Kidney capillary endothelial cell (primary cell): ENCODE measurements at places on chromosomes 4 and X.

DNA sequence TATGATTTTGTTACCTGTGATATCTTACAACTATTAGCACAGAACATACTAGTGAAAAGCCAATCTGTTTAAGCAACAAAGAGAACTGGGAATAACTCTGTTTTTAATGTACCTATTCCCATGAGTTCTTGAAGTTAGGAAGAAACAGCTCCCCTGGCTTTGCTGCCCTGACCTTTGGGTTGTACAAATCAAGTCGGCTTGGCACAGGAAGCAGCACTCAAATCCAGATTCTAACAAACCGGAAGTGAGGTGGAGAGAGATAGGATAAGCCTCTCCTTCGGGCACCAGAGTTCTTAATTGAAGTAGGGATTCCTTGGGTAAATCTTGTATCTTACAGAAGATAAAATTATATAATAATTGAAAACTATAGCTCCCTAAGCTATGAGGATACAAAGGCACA lies 144.8 kb upstream of the CPEB2 start:
- no peak for DNase-seq

DNA sequence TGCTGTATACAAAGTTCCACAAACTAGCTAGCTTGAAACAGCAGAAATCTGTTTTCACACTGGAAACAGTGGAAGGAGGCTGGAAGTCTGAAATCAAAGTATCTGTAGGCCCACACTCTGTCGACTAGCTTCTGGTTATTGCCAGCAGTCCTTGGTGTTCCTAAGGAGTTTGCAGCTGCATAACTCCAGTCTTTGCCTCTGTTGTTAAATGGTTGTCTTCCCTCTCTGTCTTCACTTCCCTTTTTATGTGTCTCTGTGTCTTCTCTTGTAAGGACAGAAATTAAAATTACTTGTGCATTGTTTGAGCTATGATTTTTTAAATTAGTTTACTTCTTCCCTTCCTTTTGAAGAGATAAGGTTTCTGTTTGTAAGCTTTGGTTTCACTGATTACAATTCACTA lies 8.2 kb downstream of the MTHFD2L start:
- DNase-seq, result no peak

GRCh38 chrX:1323315-1323714 lies 13.3 kb upstream of the IL3RA start:
- peak; percentile 57 for DNase-seq

DNA sequence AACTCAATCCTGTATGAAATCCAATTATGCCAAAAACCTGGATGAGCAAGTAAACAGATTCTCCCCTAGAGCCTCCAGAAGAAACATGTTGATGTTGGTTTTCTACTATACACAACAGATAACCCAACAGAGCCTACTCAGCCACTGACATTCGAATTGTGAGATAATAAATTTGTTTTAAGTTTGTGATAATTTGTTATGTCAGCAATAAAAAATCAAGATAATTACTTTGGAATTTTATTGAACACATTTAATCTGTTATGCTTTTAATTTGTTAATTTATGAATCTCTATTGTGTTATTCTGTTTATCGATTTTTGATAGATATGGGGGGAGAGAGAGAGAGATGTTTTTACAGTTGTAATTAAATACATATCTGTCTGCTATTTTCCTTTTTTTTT lies 1016.1 kb upstream of the PCDH7 start:
- no peak for DNase-seq

DNA sequence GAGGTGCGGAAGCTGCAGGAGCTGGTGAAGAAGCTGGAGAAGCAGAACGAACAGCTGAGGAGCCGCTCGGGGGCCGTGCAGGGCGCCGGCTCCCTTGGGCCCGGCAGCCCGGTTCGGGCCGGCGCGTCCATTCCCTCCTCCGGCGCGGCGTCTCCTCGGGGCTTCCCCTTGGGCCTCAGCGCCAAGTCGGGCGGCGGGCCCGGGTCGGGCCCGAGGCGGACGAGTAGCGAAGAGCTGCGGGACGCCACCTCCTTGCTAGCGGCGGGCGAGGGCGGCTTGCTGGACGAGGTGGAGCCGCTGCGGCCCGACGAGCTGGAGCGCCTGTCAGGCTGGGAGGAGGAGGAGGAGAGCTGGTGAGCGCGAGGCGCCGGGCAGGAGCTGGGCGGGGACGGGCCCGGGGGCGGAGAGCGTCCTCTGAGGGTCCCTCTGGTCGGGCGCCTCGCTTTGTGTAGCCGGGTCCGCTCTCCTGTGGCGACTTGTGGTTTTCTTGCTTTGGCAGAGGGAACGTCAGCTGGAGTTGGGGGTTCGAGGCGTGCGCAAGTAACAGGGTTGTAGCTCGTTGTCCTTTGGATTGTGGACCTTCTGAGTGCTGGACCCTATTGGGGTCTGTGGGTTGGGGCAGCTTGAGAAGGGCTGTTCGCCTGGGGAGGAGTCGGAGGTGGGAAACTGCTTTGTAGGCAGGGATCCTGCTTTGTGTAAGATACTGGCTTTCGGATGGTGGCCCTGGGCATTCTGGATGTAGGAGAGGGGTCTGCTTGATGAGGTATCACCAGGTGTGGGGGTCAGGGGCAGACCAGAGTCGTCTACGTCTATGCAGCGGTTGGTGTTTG lies 662 bp downstream of the SLAIN2 start:
- DNase-seq, result peak; percentile 26

GRCh38 chrX:17814059-17814458 lies 47.0 kb downstream of the RAI2 start:
- DNase-seq, result no peak

DNA sequence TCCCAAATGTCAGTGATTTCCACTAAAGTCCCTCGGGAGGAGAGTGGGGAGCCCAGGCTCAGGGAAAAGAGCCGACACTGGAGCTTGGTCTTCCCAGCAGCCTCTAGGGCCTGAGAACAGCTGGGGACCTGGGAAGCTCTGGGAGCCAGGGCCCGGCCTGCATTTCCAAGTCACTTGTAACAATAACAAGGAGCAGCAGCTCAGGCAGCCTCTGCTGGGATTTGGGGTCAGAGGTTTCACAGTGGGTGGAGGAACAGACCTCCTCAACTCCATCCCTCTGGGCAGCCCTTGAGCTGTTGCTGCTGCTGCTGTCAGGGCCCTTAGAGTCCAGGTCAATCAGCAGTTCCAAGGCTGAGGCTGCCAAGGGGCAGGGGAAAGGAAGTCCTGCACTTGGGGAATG lies 11.1 kb downstream of the STARD8 start:
- DNase-seq, result no peak

- DNase-seq, result no peak
Observed at GRCh38 chr4:114017120-114017917, 37.9 kb upstream of the ARSJ start.

GRCh38 chr4:150078579-150079080 lies 385 bp downstream of the DCLK2 start:
- peak; percentile 18 for DNase-seq

- no peak for DNase-seq
Observed at GRCh38 chr4:188107931-188108843, 1.2 kb downstream of the TRIML2 start.

DNA sequence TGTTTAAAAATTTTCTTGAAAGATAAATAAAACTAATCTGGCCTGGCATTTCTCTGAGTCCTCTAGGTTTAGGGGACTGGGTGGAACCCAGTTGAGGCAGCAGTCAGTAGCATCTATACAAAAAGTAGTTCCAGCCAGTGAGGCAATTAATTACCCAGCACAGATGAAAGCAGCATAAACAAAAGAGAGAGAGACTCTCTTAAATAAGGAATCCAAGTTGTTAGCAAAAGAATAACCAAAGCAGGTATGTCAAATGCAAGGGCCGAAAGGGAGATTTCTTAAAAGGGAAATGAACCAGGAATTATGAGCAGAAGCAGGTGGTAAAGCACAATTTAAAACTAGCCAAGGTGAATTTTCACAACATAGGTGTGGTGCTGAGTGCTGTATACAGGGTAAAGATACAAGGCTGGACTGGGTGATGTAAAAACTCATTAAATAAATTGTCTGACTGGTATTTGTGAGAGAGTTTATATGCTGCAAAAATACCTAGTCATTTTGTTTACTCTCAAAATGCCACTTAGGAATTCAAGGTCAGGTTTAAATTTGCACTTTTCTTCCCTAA lies 94.6 kb upstream of the GALNT7 start:
- no peak for DNase-seq

DNA sequence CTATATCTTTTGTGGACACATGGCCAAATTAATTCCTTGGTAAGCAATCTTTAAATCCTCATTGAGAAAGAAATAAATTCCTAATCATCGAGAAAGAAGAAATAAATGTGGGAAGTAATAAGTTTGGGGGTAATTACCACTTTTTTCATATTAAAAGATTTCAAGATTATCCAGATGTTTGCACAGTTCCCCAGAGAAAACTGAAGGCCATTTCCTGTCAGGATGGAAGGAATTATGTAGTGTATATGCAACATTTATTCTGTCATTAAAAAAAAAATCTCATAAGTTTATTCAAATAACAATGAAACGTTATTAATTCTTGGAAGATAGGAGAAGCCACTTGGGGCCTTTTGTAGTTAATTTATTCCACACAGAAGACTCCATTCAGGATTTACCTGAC lies 385.6 kb upstream of the NR3C2 start:
- no peak for DNase-seq

- no peak for DNase-seq
Observed at GRCh38 chrX:138945219-138945618, 233.7 kb upstream of the FGF13 start.

DNA sequence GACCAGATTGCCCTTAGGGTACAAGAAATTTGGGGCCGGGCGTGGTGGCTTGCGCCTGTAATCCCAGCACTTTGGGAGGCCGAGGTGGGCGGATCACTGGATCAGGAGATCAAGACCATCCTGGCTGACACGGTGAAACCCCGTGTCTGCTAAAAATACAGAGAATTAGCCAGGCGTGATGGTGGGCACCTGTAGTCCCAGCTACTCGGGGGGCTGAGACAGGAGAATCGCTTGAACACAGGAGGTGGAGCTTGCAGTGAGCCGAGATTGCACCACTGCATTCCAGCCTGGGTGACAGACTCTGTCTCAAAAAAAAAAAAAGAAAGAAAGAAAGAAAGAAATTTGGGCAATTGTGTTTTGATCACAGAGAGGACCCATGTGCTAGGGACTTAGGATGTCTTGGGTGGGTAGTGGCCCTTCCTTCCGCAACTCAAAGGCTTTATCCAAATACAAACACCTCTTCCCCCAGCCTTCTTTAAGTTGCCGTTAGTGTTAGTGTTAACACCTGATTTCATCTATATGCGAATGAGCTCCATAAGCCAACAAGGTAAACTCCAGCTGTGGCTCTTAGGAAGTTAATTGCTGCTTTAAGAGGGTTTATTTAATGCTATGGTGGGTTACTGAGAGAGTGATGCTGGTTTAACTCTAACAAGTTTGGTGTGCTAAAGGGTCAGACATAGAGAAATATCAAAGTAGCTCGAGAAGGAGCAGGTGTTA lies 8.6 kb upstream of the CCDC110 start:
- no peak for DNase-seq

- DNase-seq, result no peak
Observed at GRCh38 chr4:24915121-24915922, 2.5 kb upstream of the CCDC149 start.

DNA sequence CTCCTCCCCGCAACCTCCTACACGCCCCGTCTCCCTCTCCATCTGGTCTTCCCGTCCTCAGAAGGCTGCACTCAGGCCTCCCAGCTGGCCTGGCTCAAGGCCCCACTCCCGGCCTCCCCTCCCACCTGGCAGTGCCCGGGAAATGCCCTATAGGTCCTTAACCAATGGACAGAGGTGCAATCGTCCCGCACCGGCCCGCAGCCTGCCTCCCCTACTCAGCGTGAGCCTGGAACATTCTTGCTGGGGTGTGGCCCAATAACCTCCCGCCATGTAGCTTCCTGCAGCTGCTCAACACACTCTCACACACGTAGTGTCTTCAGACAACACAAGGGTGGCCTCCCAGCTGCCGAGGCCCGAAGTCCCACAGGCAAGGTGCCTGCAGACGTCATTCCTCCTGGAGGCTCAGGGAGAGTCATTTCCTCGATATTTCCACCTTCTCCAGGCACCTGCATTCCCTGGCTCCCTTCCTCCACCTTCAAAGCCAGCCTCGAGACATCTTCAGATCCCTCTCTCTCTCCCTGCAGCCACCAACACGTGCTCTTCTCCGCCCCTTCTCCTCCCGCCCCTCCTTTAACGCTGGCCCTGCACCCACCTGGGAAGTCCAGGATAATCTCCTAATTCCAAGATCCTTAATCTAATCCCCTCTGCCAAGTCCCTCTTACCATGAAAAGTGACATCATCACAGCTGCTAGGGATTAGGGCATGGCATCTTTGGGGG lies 56.2 kb downstream of the ADRA2C start:
- DNase-seq, result no peak

- peak; percentile 59 for DNase-seq
Observed at GRCh38 chr4:113952452-113953029, 26.9 kb downstream of the ARSJ start.

DNA sequence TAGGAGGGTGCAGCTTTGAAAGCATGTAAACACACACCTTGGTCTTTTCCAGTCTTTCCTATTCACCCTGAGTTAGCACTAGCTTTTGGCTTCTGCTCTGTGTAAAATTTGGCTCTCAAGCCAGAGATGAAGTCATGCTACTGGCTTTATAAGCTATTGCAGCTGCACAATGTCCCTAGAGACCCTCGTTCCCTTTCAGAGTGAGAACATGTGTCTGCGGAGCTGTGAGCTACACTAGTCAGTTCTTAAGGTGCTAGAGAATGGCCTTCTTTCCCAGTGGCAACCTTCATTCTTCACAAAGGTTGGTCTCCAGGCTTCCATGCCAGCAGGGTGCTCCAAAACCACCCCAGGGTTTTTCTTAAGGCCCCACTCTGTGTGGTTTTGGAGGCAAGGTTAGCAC lies 199.1 kb downstream of the SPATA18 start:
- DNase-seq, result no peak

- no peak for DNase-seq
Observed at GRCh38 chr4:108786351-108786750, 23.5 kb upstream of the ETNPPL start.

DNA sequence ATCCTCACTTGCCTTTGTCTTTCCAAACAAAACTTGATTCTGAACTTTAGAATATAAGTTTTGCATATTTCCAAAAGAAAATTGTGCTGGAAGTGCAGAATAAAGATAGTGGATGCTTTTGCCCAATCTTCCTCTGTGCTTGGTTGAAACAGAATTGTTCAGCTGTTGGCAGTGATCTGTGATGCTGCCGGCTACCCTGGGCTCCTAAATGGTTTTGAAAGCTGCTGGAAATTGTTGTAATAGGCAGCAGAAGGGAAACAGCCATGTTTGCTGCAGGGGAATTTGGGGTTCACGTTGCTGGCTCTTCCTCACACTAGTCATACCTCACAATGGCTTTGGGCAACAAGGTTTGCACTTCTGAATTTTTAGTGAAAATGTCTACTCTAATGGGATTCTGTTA lies 398.0 kb downstream of the RAPGEF2 start:
- no peak for DNase-seq

GRCh38 chr4:183499801-183500200 lies 5.1 kb upstream of the ING2 start:
- no peak for DNase-seq
